ENCODE measurements at places on chromosomes 4 and X. TPM values are rescaled to one million over a fixed set of nuclear protein-coding genes. Genes with fewer than 3 reads are reported as not detected.

Gene SPARCL1
- total RNA-seq, result 295 TPM

- H3K36me3 ChIP-seq, result no peaks in the 10 kb centered on the region
- H3K27me3 ChIP-seq, result no peaks in the 10 kb centered on the region
- DNase-seq, result no peak
- no peak overlapping the region for H3K4me3 ChIP-seq
- H3K4me1 ChIP-seq, result no peaks in the 10 kb centered on the region
These were observed 95.3 kb upstream of the HPRT1 start for GRCh38 chrX:134364711-134365110.

- no peaks in the 10 kb centered on the region for H3K27me3 ChIP-seq
- H3K27ac ChIP-seq, result no peak overlapping the region
- no peak overlapping the region for H3K4me3 ChIP-seq
- H3K4me1 ChIP-seq, result no peaks in the 10 kb centered on the region
- no peaks in the 10 kb centered on the region for H3K36me3 ChIP-seq
These were observed 283.8 kb upstream of the PCDH7 start for GRCh38 chr4:30436394-30436793.

- no peaks in the 10 kb centered on the region for H3K4me1 ChIP-seq
- no peak overlapping the region for H3K27ac ChIP-seq
- no peaks in the 10 kb centered on the region for H3K36me3 ChIP-seq
- H3K27me3 ChIP-seq, result no peaks in the 10 kb centered on the region
- no peak for DNase-seq
- H3K4me3 ChIP-seq, result no peak overlapping the region
These were observed 54.2 kb downstream of the SPATA18 start for GRCh38 chr4:52105276-52105675.

DNA sequence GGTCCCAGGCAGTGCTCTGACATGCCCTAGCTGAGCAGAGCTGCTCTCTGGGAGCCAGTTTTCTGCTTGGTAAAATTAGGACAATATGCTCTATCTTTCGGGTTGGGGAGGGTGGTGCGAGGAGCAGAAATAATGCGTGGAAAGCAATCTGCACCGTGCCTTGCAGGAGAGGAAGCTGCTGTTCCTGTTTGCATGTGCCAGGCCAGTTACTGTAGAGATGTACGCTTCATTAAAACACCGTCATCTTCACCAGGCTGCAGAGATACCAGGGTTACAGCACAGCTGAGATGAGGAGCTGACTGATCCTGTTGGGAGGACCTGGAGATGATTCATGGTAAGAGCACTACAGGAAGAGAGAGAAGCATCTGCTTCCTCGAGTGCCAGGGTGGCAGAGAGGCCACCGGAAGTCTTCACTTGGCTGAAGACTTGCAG lies 29.5 kb upstream of the IRF2 start:
- no peak overlapping the region for H3K4me3 ChIP-seq
- DNase-seq, result no peak
- H3K36me3 ChIP-seq, result no peaks in the 10 kb centered on the region
- no peak overlapping the region for H3K27ac ChIP-seq

- DNase-seq, result no peak
- no peaks in the 10 kb centered on the region for H3K36me3 ChIP-seq
- no peaks in the 10 kb centered on the region for H3K27me3 ChIP-seq
- H3K4me1 ChIP-seq, result no peaks in the 10 kb centered on the region
- no peak overlapping the region for H3K4me3 ChIP-seq
- H3K27ac ChIP-seq, result no peak overlapping the region
These were observed 134.5 kb downstream of the BTC start for GRCh38 chr4:74659576-74660411.

All from ovary (tissue), 10 donors.